ENCODE measurements at places on chromosomes 5 and 9.

DNA sequence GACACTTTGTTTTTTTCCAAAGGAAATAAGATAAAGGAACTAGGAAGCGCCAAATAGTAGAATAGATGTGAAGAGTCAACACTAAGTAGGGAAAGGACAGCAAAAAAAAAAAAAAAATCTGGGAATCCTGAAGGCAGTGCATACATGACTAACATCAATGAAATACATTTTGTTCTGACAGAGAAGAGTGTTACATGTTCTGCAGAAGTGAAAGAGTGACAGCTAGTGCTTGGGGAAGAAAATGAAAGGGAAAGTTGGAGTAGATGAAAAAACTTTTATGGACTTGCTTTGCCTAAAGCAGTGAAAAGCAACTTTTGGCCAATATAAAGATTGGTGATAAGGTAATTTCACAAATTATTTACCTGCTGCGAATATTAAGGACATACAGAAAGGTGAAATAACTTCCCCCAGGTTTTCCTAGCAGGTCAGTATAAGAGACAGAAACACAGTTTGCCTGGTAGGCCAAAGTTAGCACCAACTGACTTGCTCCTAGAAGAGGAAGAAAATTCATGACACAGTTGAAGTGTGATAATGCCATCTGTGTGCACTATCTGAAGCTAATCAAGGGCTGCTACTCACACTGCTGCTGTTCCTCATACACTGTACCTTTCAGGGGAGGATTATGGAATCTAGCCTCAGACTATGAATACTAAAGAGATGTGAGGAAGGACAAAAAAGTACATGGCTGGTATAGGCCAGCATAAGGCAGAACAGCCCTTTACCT is 38.6 kb downstream of the RANBP6 start:
- DNase-seq, result no peak

- DNase-seq, result no peak
These were observed 53.8 kb upstream of the RAD23B start for GRCh38 chr9:107229241-107229741.

GRCh38 chr9:86303316-86303975 is 21.1 kb upstream of the ISCA1 start:
- no peak for DNase-seq

DNA sequence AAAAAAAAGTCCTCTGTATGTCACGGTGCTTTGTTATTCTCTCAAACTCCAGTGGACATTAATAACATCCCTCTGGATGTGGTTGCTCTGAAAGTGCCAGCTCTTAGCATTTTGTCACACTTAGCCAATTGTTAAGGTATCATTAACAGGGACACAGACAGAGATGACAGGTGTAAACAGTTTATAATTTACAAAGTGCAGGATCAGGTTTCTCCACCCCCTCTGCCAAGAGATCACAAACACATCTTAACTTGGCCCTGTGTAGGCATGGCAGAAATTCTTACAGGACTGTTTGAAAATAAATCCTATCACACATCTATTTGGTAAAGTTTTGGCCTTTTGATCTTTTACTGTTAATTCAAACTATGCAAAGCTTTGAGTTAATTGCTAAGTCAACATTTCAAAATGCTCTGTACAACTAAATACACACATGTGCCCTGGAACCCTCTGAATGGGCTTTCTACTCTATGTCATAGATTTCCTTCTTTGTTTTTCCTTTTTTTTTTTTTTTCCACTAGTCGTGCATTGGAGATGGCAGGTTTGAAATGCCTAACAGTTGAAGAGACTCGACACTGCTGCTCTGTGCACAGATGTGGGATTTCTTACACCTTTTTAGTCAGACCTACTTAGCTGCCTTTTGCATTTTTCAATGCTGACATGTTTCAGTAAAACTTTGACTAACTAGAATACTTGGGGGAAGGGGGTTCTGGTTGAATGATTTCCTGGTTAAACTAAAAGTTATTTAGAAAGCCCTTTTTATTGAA is 41.7 kb downstream of the SEMA6A start:
- no peak for DNase-seq

- DNase-seq, result no peak
These were observed 117.5 kb downstream of the MED10 start for GRCh38 chr5:6260846-6261245.

- DNase-seq, result no peak
These were observed 7.4 kb upstream of the PPP3R2 start for GRCh38 chr9:101601904-101602765.

- no peak for DNase-seq
These were observed 41.9 kb upstream of the TESK1 start for GRCh38 chr9:35562895-35563780.

- no peak for DNase-seq
These were observed 29.0 kb downstream of the GLRA1 start for GRCh38 chr5:151895660-151896030.

- DNase-seq, result no peak
These were observed 128.0 kb upstream of the GABRP start for GRCh38 chr5:170655476-170655875.

DNA sequence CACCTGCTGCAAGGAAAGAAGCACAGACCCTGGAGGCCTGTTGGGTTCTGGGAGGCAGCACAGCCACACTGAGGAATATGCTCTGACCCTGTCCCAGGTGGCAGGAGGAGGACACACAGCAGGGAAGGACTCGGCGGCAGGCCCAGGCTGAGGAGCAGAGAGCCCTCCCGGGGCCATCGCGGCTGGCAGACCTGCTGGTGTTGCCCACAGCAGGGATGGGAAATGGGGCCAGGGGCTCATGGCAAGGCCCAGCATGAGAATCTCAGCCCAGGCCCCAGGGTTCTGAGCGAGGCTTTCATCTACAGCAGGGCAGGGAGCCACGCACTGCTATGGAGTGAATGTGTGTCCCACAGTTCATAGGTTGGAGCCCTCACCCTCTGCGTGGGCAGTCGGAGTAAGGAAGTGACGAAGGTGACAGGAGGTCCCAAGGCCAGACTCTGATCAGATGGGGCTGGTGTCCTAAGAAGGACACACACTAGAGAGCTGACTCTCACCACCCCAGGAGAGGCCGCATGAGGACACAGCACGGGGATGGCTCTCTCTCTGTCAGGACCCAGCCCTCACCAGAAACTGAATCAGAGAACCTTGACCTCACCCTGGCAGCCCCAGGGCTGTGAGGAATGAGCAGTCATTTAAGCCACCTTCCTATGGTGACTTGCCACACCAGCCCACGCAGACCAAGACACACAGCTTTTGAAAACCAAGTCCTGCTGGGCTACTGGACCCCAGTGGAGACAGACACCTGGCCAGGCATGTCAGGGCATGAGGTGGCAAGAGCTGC is 10.3 kb upstream of the GPSM1 start:
- no peak for DNase-seq

DNA sequence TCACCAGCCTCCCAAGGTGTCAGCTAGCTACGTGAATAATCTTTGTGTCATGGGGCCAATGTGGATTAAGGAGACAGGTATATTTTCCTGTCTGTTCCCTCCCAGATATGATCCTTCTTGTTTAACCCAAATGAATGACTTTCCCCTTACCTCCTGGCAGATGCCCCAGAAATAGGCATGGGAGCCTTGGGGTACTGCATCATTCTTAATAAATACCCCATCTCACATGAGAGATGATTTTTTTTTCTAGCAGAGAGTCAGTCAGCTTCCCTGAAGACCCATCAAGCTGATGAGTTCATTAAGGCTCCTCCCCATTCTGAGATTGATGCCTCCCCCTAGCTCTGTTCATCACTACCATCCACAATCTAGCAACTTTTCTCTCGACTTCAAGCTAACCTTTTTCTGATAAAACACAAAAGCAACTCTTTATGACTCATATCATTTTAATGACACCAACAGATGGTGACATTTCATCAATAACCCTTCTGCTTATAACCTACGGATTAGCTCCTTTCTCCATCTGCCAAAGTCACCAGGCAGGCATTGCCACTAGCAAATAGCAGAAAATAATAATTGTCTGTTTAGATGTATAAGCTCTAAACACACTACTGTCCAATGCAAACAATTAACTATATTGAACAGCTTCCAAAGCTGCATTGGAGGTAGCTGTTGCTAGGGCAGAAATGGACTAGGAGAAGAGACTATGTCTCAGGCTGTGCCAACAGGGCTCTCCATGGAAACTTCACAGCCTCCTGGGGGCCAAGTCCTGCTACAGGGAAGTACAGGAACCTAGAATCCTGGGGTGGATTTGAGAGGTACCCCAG is 143.7 kb downstream of the ACER2 start:
- DNase-seq, result no peak

GRCh38 chr9:123338710-123339665 is 17.0 kb upstream of the CRB2 start:
- peak; percentile 18 for DNase-seq

- no peak for DNase-seq
These were observed 22.3 kb downstream of the LEAP2 start for GRCh38 chr5:132895719-132896305.

DNA sequence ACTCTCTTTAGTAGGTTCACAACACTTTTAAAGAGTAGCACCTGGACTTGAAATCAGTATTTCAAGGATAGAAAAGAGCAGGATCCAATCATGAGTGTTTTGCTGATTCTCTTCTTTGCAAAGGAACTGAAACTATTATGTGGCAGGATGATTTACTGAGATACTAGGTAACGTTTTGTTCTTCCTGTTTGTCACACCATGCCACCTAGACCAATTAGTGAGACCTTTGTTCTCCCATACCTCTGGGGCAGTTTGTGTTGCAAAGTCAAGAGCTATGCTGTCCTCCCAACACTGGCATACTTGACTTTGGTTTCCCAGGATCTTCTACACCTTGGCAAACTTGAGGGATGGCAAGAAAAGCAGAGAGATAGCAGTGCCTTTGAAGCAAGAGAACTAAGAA is 43.4 kb downstream of the PPP1R2B start:
- DNase-seq, result no peak

DNA sequence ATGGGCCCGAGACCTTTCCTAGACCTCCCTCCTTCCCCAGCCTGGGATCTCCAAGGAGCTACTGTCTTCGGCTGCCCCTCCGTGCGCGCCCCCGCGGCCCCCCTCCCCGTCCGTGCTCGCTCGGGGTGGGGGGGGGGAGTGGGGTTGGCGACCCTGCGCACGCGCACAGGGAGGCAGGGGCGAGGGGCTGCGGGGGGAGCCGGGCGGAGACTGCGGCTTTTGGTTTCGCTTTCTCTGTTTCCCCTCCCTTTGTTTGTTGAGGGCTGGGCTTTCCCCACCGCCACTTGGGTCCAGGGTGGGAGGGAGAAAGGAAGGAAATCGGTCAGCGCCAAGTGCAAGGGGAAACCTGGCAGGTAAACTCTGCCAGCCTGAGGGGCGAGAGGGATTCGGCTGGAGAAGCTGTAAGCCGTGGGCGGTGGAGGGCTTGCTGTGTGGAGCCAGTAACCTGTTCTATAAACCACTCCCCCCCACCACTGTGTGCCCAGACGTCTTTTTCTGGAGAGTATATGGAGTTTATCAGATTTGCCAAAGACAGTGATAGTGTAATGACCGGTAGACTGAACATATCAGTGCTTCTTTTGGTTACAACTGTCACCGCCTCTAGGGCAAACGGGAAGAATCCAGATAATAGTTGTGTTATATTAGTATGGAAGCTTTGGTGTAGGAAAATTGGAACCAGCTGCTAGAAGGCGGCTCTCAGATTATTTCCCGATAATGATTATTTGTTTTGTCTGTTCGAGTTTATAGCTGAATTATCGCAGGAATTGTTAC is 684 bp downstream of the DNAJA1 start:
- peak; percentile 74 for DNase-seq

DNA sequence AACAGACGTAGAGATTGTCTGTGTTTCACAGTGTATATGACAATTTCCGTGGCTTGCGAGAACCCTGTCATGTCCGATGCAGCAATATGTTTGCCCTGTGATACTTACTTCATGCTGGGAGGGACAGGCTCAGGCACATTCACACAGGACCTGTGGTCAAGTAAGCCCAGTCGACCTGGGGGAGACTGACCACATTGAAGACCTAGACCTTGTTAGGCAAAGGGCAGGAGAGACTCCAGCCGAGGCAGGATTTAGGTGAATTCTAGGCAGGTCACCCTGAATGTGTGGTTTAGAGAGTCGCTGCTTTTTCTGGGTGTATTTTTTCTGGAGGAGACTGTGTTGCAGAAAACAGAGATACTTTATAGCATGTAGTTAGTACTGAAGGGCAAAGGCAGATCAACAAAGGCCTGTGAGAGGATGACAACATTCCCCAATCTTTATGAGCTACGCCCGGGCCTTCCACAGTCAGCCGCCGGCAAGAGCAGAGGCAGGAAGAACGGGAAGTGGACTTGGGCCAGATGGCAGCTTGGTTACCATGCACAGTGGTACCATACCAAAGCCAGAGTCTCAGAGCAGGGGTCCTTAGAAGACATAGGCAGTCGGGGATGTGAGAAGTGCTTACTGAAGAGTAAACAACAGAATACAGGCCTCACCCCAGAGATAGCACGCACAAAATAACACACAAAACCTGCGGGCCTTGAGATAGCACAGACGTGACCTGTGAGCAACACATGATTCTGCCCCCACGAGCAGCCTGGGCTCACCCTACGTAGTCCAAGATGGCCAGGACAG is 220.7 kb downstream of the CACNA1B start:
- no peak for DNase-seq

- DNase-seq, result no peak
These were observed at the start of gene STC2 for GRCh38 chr5:173327948-173328843. Gene STC2 (minus strand): TSS chr5:173328414. CDS start chr5:173328193, 221 bp downstream.

GRCh38 chr5:43704243-43704642 is 101.3 kb downstream of the NNT start:
- DNase-seq, result no peak

DNA sequence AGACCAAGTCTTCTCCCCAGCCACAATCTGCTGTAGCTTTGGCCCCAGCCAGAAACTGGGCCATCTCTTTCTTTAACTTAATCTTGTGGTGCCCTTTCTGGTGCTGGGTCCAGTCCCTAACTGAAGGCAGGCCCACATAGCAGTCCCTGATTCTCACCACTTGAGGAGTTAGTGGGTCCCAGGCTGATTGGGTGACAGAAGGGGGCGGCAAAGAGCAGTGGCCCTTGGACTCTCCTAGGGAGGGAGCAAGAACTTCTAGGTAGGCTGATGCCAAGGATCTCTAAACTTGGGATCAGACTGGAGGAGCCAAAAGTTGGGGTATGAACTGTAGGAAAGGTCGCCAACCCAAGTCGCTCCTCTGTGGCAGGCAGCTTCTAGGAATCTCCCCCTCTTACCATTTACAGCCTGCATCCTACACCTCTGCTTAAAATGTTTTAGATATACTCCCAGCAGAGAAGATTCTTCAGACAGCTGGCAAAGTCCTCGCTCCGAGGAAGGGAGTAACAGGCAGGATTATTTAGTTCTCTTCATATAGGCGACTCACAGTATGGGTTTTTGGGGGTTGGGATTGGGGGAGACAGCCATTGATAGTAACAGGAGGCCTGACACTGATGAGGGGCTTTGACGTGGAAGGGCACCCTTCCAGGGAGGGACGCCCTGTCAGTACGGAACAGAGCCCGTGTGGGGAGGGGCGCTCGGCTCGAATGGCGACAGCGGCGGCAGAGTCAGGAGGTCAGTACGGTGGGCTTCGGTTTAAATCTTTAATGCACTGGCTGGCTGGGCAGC is 2.0 kb upstream of the CCL27 start:
- peak; percentile 75 for DNase-seq

DNA sequence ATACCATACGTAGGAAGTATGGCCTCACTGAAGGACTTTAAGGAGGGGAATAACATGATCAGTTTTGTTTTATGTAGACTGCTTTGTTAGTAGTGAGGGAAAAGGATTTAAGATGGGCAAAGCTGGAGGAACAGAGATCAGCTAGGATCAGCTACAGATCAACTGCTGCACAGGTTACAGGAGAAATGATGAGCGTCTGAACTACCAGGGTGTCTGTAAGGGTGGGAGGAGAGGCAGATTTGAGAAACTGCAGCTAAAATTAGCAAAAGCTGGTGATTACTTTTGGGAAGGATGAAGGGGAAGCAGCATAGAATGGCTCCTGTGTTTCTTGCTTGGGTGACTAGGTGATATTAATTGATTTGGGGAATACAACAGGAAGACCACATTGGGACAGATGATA is 39.3 kb downstream of the VCP start:
- no peak for DNase-seq

GRCh38 chr5:72644296-72644695 is 137.1 kb upstream of the ZNF366 start:
- no peak for DNase-seq

Data from effector memory CD8-positive, alpha-beta T cell (primary cell).